Effector CD4-positive, alpha-beta T cell (primary cell): ENCODE measurements at places on chromosomes 3 and 15.

DNA sequence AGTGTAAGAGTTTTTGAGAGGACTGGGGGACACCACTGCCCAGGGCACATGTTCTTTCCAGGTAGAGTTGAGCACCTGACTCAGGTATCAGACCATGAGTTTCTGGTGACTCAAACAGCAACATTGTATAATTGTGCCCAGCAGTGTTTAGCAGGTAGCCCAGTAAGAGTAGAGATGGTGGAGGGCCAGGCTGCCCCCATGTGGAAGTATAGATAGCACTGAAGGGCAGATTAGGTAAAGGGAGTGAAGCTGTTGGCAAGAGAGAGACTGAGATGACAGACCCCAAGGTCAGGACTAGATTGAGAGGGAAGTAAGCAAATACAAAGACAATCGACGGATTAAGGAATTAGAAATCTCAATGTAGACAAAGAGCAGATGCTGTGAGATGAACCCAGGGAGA is 74.6 kb downstream of the TRIM42 start:
- no peak for DNase-seq

- DNase-seq: no peak
Measured at GRCh38 chr15:87881026-87881425, 375.5 kb downstream of the NTRK3 start.

DNA sequence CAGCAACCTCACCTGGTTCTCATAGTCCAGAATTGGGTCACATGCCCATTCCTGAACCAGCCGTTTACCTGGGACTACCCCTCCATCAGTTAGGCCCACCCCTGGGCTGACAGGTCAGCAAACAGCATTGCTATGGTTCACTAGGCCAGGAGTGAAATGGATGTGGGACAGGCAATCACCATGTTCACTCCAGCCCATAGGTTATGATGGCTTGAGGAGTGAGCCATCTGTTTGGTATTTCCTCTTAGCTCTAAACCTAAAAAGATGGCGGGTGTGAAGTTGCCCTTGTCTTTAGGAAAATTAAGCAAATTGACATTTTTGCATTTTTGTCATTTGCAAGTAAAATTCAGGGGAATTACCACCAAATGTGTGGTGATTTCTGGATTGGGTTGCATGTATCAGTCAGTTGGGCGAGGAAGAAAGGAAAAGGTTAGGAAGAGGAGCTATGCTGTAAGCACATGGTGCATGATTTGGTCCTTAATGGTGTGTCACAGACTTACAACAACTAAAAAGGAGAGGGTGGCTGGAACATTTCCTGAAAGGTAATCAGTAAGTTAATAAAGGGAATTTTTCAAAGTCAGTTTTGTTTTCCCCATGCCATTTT is 17.2 kb downstream of the NXPE3 start:
- DNase-seq: no peak

GRCh38 chr3:184479426-184480126 is 82.0 kb upstream of the EPHB3 start:
- no peak for DNase-seq

GRCh38 chr3:102511639-102512038 is 76.8 kb downstream of the ZPLD1 start:
- DNase-seq: no peak

GRCh38 chr15:68310178-68310803 is 32.7 kb downstream of the FEM1B start:
- DNase-seq: no peak

DNA sequence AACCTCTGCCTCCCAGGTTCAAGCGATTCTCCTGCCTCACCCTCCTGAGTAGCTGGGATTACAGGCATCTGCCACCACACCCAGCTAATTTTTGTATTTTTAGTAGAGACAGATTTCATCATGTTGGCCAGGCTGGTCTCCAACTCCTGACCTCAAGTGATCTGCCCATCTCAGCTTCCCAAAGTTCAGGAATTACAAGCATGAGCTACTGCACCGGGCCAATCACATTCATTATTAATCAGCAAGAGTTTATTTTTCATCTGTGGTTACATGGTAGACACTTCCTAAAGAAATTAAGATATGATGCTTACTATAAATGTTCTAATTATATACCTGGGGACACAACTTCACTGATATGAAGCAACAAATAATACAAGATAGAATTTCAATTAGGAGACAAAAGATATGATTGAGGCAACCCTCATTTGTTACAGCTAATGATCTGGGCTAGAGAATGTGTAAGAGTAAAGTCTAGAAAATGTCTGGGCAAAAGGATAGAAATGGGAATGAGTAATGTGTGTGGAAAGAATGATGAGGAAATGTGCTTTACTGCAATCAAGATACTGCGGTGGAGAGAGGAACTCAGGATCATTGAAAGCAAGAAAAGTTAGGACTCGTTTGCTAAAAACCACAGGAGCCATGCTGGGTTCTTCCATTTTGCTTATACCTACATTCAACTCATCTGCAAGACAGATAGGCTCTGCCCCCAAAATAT is 366.8 kb downstream of the ZIC1 start:
- no peak for DNase-seq

- DNase-seq: no peak
Measured at GRCh38 chr3:94349310-94349878, 286.5 kb downstream of the NSUN3 start.

DNA sequence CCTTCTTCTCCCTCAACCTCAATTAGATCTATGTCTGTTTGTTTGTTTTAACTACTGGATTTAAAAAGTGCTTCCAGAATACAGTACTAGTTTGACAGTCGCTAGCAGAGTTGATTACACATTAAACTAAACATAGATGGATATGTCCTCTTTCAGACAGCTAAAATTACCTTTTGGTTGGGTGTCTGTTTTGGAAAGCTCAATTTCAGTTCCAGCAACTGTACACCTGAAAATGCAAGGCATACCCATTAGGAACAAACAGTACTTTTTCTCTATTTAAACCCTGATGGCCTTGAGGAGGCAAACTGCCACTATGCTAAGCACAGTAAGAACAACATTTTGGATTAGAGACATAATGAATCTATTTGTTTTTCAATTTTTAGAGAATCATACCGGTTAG is 234.4 kb downstream of the UNC13C start:
- DNase-seq: no peak

GRCh38 chr3:170967126-170967525 is 58.7 kb upstream of the EIF5A2 start:
- DNase-seq: no peak

DNA sequence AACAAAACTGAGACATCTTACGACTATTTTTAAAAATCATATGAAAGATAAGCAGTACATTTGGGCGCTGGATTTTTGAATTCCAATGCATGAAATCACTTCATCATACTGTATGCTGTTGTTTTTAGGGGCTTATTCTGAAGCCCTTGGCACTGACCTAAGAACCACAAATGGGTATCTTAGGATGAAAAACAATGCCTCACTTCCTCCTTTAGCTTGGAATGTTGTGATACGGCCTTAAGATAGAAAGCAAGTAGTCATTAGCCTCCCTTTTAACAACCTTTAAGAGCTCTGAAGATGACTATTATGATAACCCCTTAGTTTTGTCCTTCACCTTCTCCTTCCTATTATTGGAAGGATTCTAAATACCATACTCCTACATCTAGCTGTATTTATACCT is 289.8 kb downstream of the ARPP21 start:
- DNase-seq: no peak

- DNase-seq: no peak
Measured at GRCh38 chr3:155658006-155658405, 86.9 kb downstream of the PLCH1 start.

GRCh38 chr3:139988472-139989156 is 53.6 kb downstream of the CLSTN2 start:
- DNase-seq: no peak

- no peak for DNase-seq
Measured at GRCh38 chr3:104586344-104586743, 780.4 kb upstream of the ALCAM start.
